ENCODE measurements at places on chromosomes 7 and 10.

DNA sequence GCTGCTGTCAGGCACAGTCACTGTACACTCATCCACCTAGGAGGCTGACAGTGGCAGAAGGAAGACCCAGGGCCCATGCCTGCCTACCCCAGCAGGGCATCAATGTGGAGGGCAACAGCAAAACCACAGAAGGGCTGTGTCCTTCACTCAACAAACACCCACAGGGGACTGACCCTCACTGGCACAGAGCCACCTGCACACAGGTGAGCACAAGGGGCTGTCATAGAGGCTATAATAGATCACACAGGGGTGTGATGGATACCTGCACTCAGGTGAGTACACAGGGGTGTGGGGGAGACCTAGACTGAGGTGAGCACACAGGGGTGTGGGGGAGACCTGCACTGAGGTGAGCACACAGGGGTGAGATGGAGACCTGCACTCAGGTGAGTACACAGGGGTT lies 132.8 kb upstream of the TCERG1L start:
- DNase-seq = no peak

DNA sequence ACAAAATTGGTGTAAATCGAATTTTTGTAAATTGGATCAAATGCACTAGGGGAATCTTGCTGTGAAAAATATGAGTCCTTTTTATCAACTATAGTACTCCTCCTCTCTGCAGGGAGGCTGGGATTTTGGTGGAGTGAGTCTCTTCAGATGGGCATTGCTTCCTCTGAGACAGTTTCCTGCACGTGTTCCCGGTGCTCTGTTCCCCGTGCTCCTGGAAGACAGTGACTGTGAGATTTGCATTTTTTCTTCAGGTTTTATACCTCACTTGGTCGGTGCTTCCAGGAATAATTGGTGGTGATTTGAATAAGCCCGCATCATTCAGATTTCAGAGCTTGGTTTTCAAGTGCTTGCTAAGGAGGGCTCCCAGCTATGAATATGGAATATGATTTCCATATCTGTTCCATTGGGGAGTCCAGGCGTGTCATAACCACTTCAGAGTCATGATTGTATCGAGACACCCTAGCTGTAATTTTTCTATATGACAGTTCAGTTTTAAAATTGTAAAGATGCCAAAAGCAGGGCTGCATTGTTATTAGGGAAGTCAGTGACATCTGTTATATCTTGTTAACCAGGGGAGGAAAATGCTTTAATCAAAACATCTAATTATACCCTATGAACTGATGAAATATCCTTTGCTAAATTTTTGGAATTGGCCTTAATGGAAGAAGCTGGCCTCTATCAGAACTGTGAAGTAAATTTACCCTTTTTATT lies 12.3 kb downstream of the AUTS2 start:
- no peak for DNase-seq

GRCh38 chr10:86064219-86064618 lies 302.4 kb downstream of the GRID1 start:
- no peak for DNase-seq

DNA sequence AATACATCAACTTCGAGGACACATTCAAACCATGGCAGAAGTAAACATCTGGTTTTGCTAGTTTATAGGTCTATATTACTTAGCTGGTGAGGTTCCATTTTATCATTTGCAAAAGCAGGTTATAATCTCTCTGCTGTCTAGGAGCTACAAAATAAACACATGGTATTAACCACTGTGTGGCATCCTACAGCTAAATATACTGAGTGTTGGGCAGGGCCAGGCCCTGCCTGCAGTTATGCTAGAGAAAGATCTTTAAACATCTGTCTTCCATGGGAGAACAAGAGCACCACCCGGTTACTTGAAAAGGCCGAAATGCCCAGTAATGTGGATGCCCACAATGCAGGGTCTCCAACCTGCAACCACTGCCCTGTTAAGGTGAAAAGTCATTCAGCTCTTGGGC lies 20.6 kb upstream of the FKBP9 start:
- DNase-seq = no peak

GRCh38 chr7:27303026-27303425 lies 60.4 kb downstream of the EVX1 start:
- DNase-seq = no peak

DNA sequence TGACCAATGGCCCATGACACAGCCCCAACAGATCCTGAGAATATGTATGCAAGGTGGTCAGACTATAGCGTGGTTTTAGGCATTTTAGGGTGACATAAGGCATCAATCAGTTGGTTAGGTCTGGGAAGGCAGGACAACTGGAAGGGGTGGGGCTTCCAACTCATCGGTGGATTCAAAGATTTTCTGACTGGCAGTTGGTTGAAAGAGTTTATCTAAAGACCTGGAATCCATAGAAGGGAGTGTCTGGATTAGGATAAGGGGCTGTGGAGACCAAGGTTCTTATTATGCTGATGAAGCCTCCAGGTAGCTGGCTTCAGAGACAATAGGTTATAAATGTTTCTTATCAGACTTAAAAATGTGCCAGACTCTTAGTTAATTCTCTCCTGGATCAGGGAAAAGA lies 60.3 kb upstream of the CFAP46 start:
- no peak for DNase-seq

- DNase-seq = no peak
Measured at GRCh38 chr7:2225336-2225735, 7.4 kb downstream of the MAD1L1 start.

DNA sequence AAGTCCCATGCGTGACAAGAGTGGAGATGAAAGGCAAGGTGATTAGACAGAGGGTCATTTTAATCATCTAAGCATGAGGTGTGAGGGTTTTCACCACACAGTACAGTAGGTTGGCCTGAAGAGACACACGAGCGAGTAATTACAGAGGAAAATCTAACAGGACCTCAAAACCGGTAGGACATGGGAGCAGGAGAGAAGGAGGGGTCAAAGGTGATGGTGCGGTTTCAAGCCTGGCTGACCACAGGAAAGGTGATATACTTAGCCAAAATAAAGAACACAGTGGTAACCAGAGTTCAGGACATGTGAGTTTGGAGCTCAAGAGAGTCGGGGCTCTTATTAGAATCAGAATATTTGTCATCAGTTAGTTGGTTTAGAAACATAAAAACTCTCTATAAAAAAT lies 20.0 kb downstream of the GLI3 start:
- DNase-seq = no peak

- DNase-seq = no peak
Measured at GRCh38 chr7:86733783-86734182, 90.1 kb downstream of the GRM3 start.

GRCh38 chr10:114245121-114245791 lies 6.2 kb downstream of the VWA2 start:
- no peak for DNase-seq

DNA sequence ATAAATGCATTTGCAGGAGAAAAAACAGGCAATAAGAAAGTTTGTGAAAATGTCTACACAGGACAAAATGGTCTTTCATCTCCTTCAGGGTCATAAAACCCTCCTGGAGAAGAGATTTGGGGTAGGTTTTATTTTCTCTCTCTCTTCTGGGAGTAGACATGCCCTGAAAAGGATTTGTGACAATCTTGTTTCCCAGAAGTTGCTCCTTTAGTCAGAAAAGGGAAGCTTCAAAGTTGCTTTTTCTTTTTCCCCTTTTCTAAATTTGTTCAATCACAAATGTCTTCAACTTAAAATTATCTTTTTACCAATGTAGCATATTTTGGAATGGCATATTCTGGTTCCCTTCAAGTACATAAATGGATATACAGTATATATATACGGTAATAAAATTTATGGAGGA lies 9.4 kb upstream of the ANKRD22 start:
- no peak for DNase-seq

GRCh38 chr10:17001961-17002749 lies 127.5 kb downstream of the CUBN start:
- peak; percentile 97 for DNase-seq

Data from AG09319 (cell line).